ENCODE measurements at places on chromosomes 3 and 15.

DNA sequence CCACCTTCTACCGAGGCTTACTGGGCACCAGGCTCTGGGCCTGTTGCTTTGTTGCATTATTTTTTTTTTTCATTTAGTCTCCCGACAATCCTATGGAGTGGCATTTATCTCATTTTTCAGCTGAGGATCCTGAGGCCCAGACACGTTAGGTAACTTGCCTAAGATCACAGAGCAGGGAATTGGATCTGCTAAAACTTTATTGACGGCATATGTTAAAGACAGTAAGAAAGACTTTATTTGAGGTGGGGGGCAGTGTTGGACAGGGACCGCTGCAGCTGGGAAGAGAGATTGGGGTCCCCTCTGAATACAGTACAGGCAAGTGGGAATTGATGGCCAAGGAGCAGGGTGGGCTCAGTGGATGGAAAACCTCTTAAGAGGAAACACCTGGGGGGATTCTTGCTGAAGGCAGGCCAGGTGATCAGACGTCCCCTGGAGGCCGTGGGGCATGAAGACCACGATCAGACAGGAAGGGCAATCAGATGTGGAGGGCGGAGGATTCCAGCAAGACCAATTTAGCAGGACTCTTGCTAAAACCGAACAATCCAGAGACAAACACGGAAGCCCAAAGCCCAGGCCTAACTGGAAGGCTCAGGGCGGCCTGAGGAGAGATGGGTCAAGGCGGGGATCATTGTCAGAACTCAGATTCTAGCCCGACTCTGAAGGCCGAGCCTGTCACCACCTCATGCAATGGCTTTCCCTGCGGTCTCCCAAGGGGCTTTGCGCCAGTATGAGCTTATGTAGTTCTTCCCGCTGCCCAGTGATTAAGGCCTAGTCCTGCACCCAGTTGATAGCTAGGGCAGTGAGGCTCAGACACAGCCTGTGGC is 53.7 kb downstream of the RGMA start:
- H3K4me3 ChIP-seq = no peak overlapping the region
- no peaks in the 10 kb centered on the region for H3K27me3 ChIP-seq
- H3K36me3 ChIP-seq = no peaks in the 10 kb centered on the region
- H3K4me1 ChIP-seq = peaks cover 14% of the 10 kb centered on the region
- no peak overlapping the region for H3K27ac ChIP-seq
- no peak for DNase-seq

DNA sequence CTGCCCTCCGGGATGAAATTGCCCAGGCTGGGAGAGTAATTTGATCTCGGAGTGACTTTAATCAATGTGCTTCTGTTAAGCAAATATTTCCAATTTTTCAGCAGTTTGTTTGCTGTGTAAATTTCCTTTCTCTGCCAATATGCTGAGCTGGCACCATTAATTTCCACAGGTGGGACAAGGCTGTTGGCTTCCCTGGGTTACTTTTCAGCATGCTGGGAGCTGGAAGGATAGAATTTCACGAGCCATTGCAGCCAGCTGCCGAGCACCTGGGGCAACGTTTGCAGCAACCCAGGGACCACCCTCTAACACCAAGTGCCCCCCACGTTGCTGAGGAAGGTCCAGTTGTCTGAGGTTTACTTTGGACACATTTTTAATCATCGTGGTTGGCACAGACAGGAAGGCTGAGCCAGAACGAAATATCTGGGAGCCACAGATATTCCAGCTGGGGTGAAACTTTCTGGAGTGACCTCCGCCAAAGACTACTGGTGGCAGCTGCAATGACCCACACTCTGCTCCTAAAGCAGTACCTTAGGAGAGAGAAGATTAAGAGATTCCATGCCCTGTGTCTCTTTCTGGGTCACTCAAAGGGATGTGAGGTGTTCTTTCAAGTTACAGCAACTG is 293.3 kb upstream of the RGMA start:
- no peaks in the 10 kb centered on the region for H3K36me3 ChIP-seq
- H3K4me1 ChIP-seq = no peaks in the 10 kb centered on the region
- DNase-seq = no peak
- H3K4me3 ChIP-seq = no peak overlapping the region

DNA sequence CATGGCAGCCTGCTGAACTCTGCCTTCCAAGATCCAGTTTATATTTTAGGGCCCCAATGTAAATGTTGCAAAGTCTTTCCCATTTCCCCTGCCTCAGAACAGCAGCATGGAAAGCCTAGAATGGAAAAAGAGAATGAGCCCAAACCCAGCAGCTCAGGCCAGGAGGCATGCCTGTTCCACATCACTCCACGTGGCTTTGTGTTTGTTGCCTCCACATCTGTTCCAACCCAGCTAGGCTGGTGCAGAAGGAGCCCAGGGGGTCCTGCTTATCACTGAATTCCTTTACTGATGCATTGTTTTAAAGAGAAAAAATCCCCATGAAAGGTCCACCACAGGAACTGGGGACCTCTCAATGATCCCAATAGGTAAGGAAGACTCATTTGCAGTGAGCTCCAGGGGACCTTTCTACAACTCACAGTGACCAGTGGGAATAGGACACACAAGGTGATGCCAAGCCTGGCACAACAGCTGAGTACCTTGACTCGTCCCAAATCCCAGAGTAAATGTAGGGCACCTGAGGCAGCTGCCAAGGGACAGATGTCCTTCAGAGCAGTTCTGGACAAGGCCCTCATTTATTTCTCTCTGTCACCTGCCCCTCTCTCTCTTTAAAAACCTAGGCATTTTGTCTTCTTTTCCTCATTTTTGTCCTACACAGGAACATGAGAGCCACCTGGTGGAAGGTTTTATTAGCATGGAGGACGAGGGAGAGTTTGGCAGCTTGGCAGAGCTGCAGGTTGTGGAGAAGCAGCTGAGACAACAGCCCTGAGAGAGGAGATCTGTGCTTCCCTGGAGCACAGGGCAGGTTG is 41.7 kb upstream of the ADAMTS17 start:
- no peak overlapping the region for H3K27ac ChIP-seq
- no peak for DNase-seq
- H3K27me3 ChIP-seq = no peaks in the 10 kb centered on the region

DNA sequence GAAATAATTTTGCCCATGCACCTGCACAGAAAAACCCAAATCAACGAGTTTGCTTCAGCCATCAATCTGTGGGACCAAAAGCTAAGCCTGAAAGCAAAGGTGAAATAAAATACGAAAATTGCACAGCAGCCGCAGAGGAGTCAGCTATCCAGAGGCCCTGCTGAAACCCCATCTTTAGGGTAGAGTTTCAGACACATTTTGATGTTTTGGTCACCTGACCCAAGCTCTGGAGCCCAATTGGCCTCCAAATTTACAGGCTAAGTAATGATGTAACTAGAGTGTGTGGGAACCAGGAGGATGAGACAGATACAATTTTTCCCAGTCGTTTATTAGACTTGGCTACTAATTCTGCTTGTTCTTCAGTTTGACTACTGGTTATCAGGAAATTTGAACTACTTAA is 308.6 kb upstream of the ATP11B start:
- no peak overlapping the region for H3K4me3 ChIP-seq
- H3K27me3 ChIP-seq = no peaks in the 10 kb centered on the region
- H3K4me1 ChIP-seq = no peaks in the 10 kb centered on the region
- no peak overlapping the region for H3K27ac ChIP-seq
- H3K36me3 ChIP-seq = no peaks in the 10 kb centered on the region

Data from CD8-positive, alpha-beta memory T cell (primary cell).